ENCODE measurements at places on chromosomes 11 and 22. TPM values are rescaled to one million over a fixed set of nuclear protein-coding genes. Genes with fewer than 3 reads are reported as not detected.

Gene CCDC116
- total RNA-seq: 0.48 TPM

DNA sequence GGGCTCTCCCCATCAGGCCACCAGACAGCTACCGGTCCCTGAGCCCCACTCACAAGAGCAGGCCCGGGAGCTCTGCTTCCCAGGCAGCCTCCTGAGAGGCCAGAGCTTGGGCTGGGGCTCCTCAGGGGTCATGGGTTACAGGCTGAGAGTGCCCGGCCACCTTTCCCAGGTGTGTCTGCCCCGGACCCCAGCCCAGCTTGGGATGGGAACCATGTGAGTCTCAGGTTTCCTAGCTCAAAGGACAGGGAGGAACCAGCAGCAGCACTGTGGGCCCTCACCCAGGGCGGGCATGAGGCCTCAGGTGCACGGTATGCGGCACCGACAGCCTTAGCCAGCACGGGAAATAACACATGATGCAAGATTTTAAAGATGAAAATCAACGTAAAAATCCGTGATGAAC is 90.1 kb downstream of the NECTIN1 start:
- DNase-seq: no peak

- DNase-seq: no peak
These were observed 37.0 kb downstream of the TSKU start for GRCh38 chr11:76820184-76820566.

DNA sequence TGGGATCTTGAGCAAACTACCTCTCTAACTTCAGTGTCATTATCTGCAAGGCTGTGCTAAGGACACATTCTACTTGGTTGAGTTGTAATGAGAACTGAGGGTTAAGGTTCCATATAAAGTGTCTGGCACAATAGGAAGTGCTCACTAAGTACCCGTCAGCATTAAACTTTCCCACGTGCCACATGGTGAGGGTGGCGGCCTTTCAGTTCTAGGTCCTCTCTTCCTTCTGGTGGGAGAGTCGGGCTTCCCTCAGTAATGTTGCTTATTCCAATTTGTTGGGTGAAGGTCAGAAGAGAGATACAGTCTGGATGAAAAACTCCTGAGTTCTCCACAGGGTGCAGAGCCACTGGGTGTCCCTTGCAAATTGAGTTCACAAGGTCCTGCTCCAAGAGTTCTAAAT is 4.6 kb upstream of the CD6 start:
- no peak for DNase-seq

- DNase-seq: no peak
These were observed 185.4 kb upstream of the GUCY1A2 start for GRCh38 chr11:107203656-107204055.

DNA sequence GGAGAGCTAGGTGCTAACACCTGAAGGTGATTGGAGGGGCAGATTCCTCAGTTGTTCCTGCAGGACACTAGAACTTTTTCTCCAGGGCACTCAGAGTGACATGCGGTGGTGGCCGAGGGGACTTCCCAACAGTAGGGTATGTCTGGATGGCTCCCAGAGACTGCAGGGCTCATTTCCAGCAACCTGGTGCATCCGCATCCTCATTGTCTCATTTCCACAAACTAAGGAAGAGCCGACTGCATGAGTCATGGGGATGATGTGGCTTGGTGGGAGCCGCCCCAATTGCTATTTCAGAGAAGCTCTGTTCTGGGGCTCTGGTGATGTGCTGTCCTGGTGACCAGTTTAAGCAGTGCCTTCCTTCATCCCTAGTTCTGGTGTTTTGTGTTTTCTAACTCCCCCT is 2.8 kb upstream of the ROBO4 start:
- no peak for DNase-seq

GRCh38 chr11:120303004-120303637 is 22.0 kb upstream of the TLCD5 start:
- peak; percentile 36 for DNase-seq

Data from CD8-positive, alpha-beta memory T cell (primary cell).